NAMALWA (cell line): ENCODE measurements at places on chromosomes 5 and 9.

GRCh38 chr9:6902423-6902822 is 144.7 kb downstream of the KDM4C start:
- no peak for DNase-seq

GRCh38 chr9:118829334-118829733 is 539.9 kb downstream of the BRINP1 start:
- DNase-seq: peak; percentile 4

GRCh38 chr5:77080905-77081304 is 6.2 kb downstream of the ZBED3 start:
- DNase-seq: no peak

DNA sequence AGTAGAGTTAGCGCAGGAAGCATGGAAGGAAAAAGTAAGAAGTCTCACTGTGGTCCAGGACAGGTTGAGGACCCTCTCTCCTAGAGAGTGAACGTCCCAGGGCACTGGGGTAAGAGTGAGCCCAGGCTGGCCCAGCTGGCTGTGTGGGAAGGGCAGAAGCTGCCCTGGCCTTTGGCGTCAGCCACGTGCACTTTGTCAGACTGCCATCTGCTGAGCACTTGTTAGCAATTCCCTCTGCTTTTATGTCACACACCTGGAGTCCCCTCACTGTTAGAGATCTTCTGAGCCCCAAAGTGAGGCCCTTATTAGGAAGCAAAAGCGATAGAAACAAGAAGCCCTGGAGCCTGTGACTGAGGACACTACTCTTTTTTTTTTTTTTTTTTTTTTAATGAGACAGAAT is 79.1 kb downstream of the UGCG start:
- peak; percentile 23 for DNase-seq
